ENCODE measurements at places on chromosomes 2 and 18.

DNA sequence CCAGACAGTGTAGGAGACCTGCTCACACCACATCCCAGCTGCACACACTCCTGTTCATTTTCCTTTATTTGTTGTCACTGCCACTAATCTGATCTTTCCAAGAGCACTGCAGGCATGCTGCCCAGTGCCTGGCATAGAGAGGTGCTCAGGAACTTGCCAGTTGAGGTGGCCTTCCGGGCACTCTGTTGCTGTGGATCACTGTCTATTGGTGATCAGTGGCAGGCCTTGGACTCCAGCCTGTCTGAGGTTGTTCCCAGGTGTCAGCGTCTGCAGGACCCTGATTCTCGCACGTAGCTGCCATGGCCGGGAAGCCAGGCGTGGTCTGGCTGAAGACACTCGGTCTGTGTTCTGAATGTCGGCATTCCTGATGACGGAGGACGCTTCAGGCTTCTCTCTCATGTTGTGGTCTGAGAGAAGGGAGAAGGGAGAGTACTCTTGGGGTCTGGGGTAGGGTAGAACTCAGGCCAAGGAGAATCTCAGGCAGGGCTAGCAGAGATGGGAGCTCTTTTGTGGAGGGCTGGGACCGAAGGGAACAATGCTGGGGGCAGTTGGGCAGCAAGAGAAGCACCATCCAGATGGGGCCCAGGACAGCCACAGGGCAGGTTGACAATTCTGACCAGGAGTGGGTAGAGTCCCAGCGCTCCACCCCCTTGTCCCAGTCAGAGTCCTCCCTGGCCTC lies 240.9 kb downstream of the MYCN start:
- no peak for DNase-seq

GRCh38 chr2:127641846-127642507 lies 4.0 kb upstream of the GPR17 start:
- DNase-seq: no peak

DNA sequence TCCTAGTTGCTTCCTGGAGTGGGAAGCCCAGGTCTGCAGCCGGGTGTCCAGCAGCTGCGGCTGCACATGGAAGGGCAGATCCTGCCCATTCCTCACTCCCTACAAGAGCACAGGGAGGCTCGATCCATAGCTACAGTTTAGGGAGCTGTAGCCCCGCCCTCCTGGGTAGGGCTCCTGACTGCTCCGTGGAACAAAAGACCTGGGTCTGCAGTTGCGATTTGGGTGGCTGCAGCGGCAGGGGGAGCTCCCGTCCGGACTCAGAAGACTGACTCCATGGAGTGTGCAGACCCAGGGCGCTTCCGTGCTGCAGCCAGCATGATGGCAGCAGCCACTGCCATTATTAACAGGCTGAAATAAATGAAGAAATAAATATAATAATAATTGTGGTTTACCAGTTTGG lies 157.3 kb downstream of the CTNNA2 start:
- no peak for DNase-seq

GRCh38 chr2:69947325-69947931 lies 14.0 kb downstream of the ASPRV1 start:
- DNase-seq: no peak

- DNase-seq: no peak
These were observed 10.1 kb downstream of the MBOAT2 start for GRCh38 chr2:8993196-8993901.

DNA sequence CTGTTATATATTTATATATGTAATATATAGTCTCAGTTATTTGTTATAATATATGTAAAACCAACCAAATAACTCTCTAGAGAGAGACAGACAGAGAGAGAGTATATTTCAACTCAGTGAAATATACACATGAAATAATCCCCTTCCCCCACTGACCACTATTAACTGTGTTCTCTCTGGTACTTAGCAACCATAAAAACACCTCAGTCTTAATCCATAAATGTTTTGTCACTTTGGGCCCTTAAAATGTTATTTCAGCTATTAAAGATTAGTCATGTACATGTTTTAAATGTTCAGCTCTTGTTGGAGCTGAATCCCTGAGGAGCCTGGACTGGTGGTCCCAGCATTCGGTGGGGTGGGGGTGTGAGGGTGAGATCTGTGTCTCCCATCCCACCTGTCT lies 122.2 kb upstream of the MAP3K20 start:
- DNase-seq: no peak
